ENCODE measurements at places on chromosomes 7 and 10. TPM values are rescaled to one million over a fixed set of nuclear protein-coding genes. Genes with fewer than 3 reads are reported as not detected.

DNA sequence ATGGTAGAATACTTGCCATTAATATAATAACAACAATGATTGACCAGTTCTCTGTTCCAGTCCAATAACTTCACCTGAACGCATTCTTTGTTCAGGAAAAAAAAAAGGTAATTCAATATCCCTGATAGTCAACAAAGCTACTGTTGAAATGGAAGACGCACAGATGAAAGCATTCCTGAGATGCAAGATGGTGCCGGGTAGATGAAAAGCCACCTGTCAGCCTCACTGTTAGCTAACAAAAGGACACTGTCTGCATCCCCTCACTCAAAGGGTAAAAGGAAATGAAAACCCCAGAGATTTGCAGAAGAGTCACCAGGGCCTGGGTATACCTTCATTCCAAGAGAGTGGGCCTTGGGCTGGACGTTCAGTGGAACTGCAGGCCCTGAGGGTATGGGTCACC is 357.4 kb downstream of the PLXNA4 start:
- DNase-seq = no peak
- no peak overlapping the region for H3K4me3 ChIP-seq
- peaks cover 10% of the 10 kb centered on the region for H3K36me3 ChIP-seq
- no peaks in the 10 kb centered on the region for H3K4me1 ChIP-seq
- H3K27me3 ChIP-seq = no peaks in the 10 kb centered on the region
- no peak overlapping the region for H3K27ac ChIP-seq

DNA sequence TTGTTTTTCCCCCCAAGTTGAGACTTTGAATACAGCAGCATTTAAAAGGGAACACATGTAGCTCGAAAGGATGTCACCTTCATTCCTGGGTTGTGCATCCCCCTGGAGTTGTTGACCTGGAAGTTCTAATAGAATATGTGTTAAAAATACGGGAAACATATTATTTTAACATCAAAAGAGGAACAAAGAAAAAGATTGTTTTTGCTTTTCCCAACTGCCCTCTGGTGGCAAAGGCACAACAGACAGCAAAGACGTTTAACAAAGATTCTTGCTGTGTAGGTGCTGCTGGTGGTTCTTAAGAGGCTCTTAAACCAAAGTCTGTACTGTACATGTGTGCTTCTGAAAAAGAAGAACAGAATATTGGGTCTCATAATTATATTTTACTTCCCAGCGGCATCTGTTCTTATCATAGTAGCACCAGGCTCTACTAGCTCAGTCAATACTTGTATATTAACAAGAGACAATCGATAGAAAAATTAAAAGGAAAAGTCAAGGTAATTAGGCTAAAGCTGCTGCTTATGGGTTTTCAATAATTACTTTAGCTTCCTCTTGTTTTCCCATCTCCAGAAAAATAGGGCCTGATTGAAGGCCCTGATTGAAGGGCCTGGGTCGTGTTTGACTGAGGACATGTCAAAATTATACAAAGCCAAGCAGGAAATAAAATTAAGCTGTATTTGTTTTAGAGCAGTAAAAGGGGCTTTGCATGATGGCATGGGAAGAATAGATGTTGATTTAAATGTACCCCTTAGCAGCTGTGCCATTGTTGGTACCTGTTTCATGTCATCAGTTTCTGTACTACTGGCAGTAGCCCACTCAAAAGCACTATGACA is 384.2 kb upstream of the LRGUK start:
- no peak overlapping the region for H3K27ac ChIP-seq
- no peaks in the 10 kb centered on the region for H3K27me3 ChIP-seq
- H3K4me1 ChIP-seq = no peaks in the 10 kb centered on the region
- H3K4me3 ChIP-seq = no peak overlapping the region

DNA sequence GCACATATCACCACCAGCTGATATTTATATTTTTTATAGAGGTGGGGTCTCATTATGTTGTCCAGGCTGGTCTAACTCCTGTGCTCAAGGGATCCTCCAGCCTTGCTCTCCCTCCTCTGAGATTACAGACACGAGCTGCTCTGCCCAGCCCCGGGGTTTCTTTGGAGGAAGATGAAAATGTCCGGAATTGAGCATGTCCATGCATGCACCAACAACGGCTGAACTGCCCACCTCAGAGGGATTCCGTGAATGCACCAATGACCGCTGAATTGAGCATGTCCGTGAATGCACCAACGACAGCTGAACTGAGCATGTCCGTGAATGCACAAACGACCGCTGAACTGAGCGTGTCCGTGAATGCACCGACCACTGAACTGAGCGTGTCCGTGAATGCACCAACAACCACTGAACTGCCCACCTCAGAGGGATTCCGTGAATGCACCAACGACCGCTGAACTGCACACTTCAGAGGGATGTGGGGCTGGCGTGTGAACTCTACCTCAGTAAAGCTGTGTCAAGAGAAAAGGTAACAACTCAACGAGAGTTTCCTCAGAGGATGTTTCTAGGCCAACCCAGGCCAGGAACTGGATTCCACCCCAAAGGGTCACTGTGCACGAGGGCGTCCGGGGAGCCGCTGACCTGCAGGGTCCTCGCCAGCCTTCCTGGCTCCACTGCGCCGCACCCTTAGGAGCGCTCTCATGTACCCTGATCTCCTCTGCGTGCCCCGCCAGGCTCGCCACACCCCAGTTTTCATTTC is 34.9 kb upstream of the INPP5A start:
- H3K36me3 ChIP-seq = no peaks in the 10 kb centered on the region
- no peak for DNase-seq
- no peaks in the 10 kb centered on the region for H3K4me1 ChIP-seq
- H3K27me3 ChIP-seq = no peaks in the 10 kb centered on the region

- H3K4me1 ChIP-seq = peaks cover 11% of the 10 kb centered on the region
- H3K27ac ChIP-seq = no peak overlapping the region
- no peaks in the 10 kb centered on the region for H3K27me3 ChIP-seq
Measured at GRCh38 chr10:101006593-101007098, 7.0 kb downstream of the LZTS2 start.

- peaks cover 3% of the 10 kb centered on the region for H3K4me1 ChIP-seq
- H3K27ac ChIP-seq = no peak overlapping the region
- no peaks in the 10 kb centered on the region for H3K27me3 ChIP-seq
- no peak overlapping the region for H3K4me3 ChIP-seq
- H3K36me3 ChIP-seq = no peaks in the 10 kb centered on the region
Measured at GRCh38 chr10:88835096-88835909, 16.3 kb downstream of the ANKRD22 start.

- H3K4me3 ChIP-seq = no peak overlapping the region
- no peak overlapping the region for H3K27ac ChIP-seq
- DNase-seq = no peak
- no peaks in the 10 kb centered on the region for H3K27me3 ChIP-seq
- no peaks in the 10 kb centered on the region for H3K4me1 ChIP-seq
- no peaks in the 10 kb centered on the region for H3K36me3 ChIP-seq
Measured at GRCh38 chr10:103731609-103732270, 123.6 kb downstream of the SH3PXD2A start.

GRCh38 chr10:35613597-35614226 is 8.6 kb downstream of the GJD4 start:
- no peak for DNase-seq
- no peak overlapping the region for H3K4me3 ChIP-seq
- no peaks in the 10 kb centered on the region for H3K36me3 ChIP-seq
- no peaks in the 10 kb centered on the region for H3K27me3 ChIP-seq
- no peaks in the 10 kb centered on the region for H3K4me1 ChIP-seq

GRCh38 chr10:106089855-106090254 is 1074.7 kb downstream of the SORCS1 start:
- no peak overlapping the region for H3K27ac ChIP-seq
- no peaks in the 10 kb centered on the region for H3K27me3 ChIP-seq
- no peak overlapping the region for H3K4me3 ChIP-seq
- no peak for DNase-seq
- no peaks in the 10 kb centered on the region for H3K4me1 ChIP-seq
- H3K36me3 ChIP-seq = no peaks in the 10 kb centered on the region

- DNase-seq = no peak
- H3K27ac ChIP-seq = no peak overlapping the region
- H3K27me3 ChIP-seq = no peaks in the 10 kb centered on the region
- no peaks in the 10 kb centered on the region for H3K4me1 ChIP-seq
- no peaks in the 10 kb centered on the region for H3K36me3 ChIP-seq
- H3K4me3 ChIP-seq = no peak overlapping the region
Measured at GRCh38 chr10:90982406-90983008, 61.6 kb upstream of the ANKRD1 start.

DNA sequence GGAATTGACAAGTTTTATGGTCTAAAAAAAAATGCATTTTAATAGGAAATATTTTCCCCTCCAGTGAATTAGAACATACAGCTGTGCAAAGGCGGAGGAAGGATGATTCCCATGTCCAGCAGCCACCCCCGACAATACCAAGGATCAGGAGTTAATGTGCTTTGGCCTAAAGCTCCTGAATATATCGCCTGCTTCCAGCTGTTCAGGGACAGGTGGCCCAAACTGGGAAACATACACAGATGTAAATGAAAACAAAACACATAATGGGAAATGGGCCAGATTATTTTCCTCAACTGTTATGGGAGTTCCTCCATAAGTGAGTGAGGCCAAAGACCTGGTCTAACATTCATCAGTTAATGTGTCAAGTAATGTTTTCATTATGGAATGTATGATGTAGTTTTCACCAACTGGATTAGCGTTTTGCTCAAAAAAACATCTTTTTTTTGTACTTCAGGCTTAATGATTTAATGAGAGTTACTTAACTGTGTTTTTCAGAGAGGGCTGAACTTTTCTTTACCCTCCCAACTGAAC is 55.1 kb upstream of the LAMB1 start:
- no peaks in the 10 kb centered on the region for H3K27me3 ChIP-seq
- no peaks in the 10 kb centered on the region for H3K4me1 ChIP-seq
- no peaks in the 10 kb centered on the region for H3K36me3 ChIP-seq
- H3K4me3 ChIP-seq = no peak overlapping the region

DNA sequence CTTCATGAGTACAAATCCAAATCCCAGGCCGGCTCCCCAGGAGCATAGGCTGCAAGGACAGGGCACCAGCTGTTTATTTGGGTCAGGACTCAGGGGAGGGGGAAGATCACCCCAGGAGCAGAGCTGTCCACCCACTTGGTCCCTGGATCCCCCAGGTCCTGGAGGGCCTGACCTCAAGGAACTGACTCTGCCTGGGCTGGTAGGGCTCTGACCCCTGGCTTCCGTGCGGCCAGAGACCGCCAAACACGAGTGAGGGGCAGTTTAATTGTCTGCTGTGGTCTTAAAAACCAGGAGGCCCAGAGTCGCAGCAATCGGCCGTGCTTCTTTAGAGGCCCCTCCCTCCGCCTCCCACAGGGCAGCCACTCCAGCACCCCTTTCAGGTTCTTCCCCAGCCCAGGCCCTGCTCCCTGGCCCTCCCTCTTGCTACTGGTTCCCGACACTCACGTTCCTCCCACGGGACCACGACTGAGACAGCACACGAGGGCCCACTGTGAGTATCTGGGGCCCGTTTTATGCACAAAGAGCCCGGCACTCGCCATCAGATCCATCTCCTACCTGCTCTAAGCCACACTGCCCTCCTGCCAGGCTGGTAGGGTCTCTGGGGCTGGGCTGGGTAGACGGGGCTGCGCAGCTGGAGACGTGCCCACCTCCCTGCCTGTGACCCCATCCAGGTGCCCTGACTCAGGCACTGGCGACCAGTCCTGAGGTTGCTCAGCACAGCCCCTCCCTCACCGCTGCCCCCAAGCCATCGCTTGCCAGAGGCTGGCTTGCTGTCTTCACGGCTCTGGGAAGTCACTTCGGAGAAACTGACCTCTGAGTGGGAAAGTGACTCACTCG is 30.0 kb upstream of the CFAP46 start:
- DNase-seq = no peak
- H3K36me3 ChIP-seq = no peaks in the 10 kb centered on the region
- H3K4me3 ChIP-seq = no peak overlapping the region
- no peaks in the 10 kb centered on the region for H3K4me1 ChIP-seq
- no peaks in the 10 kb centered on the region for H3K27me3 ChIP-seq

- no peak overlapping the region for H3K27ac ChIP-seq
- H3K36me3 ChIP-seq = peaks cover 31% of the 10 kb centered on the region
- no peak for DNase-seq
- H3K27me3 ChIP-seq = no peaks in the 10 kb centered on the region
Measured at GRCh38 chr10:122258136-122259074, 12.7 kb upstream of the BTBD16 start.

DNA sequence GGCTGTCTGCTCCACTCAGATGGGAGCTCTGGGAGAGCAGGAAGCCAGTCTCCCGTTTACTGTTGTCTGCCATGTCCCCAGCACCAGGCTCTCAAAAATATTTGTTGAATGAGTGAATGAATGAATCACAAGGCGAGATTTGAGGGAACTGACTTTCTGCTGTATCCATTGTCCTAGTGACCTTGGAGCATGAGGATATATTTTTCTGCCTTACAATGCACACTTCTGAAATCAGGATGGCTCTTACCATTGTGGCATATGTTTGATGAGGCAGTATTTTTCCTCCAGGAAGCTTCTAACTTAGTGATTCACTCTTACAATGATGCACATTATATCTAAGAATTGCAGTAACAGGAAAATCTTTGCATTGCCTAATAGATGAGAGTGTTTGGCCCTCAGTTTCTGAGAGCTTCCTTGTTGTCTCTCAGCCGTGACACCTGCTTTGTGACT is 136.4 kb downstream of the RPS24 start:
- no peaks in the 10 kb centered on the region for H3K4me1 ChIP-seq
- H3K36me3 ChIP-seq = no peaks in the 10 kb centered on the region
- no peak for DNase-seq
- H3K4me3 ChIP-seq = no peak overlapping the region
- H3K27me3 ChIP-seq = no peaks in the 10 kb centered on the region

FAM25C gene
- total RNA-seq = not detected

CCDC146 gene
- total RNA-seq = 9.2 TPM

TDRD1 gene
- total RNA-seq = 0.53 TPM

KIAA1549 gene
- 0.11 TPM for total RNA-seq

GPR26 gene
- not detected for total RNA-seq
